ENCODE measurements at places on chromosomes 7 and 10. TPM values are rescaled to one million over a fixed set of nuclear protein-coding genes. Genes with fewer than 3 reads are reported as not detected.

- DNase-seq = no peak
Observed at GRCh38 chr7:29042824-29043231, 84.7 kb upstream of the TRIL start.

GRCh38 chr7:150511048-150511447, 3.6 kb upstream of the GIMAP7 start:
- no peak for DNase-seq

GRCh38 chr7:136869991-136870865, 1.8 kb downstream of the CHRM2 start:
- no peak for DNase-seq

DNA sequence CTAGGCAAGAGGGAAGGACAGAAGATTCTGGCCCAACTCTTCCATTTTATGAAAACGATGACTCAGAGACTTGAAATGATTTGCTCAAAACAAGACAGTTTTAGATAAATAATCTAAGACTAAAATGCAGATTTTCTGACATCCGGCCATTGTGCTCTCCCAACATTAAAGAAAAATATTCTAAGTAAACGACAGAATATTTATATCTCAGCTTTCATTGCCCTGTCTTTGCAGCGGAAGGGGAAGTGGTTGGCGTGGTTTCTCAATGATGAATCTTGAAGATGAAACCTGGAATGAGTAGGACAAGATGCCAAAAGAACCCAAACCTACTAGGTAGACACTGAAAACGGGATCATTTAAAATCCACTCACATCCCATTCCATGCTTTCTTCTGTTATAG, 28.9 kb upstream of the NPY start:
- no peak for DNase-seq

- no peak for DNase-seq
Observed at GRCh38 chr7:130879191-130879590, 145.2 kb upstream of the KLF14 start.

- DNase-seq = no peak
Observed at GRCh38 chr10:124977648-124978375, 35.9 kb downstream of the ZRANB1 start.

DNA sequence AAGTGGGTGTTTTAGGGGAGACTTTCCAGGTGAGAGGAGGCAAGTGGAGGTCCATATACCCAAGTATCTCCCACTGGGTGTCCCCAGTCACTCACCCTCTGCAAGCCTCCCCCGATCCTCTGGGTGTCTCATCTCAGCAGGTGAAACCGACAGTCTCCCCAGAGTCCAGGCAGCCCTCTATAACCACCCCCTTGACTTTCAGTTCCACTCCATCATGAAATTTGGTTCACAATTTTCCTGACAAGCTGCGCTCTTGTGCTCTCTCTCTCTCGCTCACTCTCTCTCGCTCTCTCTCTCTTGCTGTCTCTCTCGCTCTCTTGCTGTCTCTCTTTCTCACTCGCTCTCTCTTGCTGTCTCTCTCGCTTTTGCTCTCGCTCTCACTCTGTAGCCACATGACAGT, 8.1 kb upstream of the RABGEF1 start:
- DNase-seq = no peak

GRCh38 chr7:30154111-30154587, 19.4 kb downstream of the MTURN start:
- DNase-seq = no peak

DNA sequence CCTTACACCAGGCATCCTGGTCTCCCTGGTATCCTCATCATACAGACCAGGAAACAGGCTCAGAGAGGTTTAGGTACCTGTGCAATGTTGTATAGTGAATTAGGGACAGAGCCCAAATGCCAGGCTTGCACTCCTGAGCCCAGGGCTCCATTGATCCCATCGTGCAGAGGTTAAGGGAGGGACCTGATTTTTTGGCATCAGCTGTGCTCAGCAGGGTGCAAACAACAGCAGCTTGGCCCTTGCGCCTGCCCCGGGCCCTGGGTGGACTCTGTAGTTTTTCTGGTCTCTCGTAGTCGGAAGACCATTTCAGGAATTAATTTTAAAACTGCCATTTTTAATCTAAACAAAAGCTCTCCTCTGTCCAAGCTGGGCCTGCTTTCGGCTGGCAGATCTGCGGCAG, 79.2 kb downstream of the COL26A1 start:
- DNase-seq = no peak

GRCh38 chr7:124155432-124156022, 122.7 kb upstream of the TMEM229A start:
- DNase-seq = no peak

DNA sequence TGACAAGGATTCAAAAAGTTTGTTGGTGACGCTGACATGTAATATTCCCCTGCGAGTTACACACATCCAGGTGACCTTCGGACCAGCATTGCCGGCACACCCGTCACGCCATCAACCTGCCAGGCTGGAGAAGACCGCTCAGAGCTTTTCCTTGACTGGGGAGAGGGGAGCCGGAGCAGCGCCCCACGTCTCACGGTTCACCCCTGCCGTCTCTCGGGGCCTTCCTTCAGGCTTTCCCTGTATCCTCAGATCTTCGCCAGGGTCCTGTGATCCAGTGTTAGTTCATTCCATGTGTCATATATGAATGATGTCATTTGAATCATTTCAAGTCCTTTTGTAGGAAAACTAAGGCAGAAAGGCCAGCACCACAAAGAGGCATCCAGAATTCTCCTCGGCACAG, 127.8 kb downstream of the MGMT start:
- DNase-seq = no peak

GRCh38 chr10:111206521-111206920, 129.7 kb downstream of the ADRA2A start:
- DNase-seq = no peak

GRCh38 chr7:151628846-151629604, 109.3 kb upstream of the RHEB start:
- DNase-seq = no peak

- no peak for DNase-seq
Observed at GRCh38 chr7:99699946-99700345, 20.1 kb upstream of the CYP3A5 start.

DNA sequence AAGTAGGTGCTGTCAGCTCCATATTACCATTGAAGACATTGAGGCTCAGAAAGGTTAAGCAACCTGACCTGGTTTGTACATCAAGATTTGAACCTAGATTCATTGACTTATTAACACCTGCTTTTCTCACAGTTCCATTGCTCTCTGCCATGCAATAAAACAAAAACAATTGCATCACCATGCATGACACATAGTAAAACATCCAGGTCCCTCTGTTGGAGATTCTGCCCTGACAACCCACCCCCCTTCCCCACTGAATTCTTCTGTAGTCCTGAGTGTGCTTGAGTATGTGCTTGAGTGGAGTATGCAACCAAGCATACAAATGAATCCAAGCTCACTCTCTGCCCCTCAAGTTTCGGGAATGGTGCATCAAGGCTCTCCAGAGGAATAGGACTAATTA, 6.0 kb upstream of the LMBR1 start:
- no peak for DNase-seq

DNA sequence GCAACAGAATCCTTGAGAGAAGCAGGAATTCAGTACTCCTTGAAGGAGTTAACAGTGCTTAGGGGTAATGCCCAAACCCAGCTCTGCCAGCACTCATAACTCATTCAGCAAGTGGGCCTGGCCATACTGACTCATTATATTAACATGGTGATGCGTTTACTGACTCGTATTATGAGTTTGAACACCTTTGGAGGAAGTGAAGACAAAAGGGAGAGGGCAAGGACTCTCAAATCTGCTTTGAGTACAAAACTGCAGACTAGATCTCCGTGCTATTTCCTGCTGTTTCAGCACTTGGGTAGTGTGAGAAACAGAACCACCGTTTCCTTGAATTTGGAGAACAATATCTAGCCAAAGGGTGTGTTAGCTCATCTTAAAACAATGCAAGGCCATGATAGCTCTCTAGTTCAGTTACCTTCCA, 30.8 kb downstream of the SLC16A9 start:
- DNase-seq = no peak

DNA sequence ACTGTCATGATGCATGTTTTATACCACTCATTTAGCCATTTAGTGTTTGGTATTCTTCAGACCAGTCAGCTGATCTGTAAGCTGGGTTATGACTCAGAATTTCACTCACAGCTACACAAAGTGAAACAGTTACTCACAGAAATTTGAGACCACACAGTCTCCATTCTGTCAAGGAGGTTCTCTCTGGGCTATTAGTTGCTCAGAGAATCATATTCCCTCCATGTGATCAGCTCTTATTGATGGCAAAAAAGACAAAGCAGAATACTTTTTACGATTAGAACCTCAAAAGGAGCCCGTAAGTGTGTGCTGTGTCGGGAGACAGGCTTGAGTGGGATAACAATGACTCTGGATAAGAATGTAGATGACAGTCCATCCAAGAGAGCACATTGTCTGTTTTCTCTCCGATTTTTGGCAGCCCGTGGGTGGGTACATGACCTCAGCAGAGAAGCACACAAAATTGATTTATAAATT, 277.6 kb upstream of the SORCS1 start:
- no peak for DNase-seq

DNA sequence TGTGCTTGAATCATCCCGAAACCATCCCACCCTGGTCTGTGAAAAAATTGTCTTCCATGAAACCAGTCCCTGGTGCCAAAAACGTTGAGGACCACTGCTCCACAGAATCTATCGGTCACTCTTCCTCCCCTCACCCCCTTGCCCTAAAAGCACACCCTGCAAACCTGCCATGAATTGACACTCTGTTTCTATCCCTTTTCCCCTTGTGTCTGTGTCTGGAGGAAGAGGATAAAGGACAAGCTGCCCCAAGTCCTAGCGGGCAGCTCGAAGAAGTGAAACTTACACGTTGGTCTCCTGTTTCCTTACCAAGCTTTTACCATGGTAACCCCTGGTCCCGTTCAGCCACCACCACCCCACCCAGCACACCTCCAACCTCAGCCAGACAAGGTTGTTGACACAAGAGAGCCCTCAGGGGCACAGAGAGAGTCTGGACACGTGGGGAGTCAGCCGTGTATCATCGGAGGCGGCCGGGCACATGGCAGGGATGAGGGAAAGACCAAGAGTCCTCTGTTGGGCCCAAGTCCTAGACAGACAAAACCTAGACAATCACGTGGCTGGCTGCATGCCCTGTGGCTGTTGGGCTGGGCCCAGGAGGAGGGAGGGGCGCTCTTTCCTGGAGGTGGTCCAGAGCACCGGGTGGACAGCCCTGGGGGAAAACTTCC, 784 bp upstream of the SERPINE1 start:
- DNase-seq = no peak

GRCh38 chr10:103828587-103829197, 26.7 kb downstream of the SH3PXD2A start:
- no peak for DNase-seq

- DNase-seq = no peak
Observed at GRCh38 chr7:896346-897075, 20.2 kb downstream of the GET4 start.

DNA sequence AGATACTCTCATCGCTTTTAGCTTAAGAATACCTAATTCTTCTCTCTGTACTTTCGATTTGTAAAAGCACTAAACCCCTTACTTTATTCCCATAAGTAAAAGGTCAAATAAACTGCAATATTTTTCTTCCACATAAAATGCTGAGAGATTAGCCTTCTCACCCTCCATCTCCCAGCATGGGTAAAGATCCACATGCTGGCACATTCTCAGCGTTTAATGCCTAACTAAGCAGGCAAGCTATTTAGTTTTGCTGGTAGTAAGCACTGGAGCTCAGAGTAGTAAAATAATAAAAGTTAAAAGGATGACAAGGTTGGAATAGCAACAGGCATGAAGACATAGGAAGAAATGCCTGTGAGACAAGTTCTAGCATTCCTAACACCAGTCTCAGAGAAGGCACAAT, 65.9 kb upstream of the NEBL start:
- no peak for DNase-seq

DNA sequence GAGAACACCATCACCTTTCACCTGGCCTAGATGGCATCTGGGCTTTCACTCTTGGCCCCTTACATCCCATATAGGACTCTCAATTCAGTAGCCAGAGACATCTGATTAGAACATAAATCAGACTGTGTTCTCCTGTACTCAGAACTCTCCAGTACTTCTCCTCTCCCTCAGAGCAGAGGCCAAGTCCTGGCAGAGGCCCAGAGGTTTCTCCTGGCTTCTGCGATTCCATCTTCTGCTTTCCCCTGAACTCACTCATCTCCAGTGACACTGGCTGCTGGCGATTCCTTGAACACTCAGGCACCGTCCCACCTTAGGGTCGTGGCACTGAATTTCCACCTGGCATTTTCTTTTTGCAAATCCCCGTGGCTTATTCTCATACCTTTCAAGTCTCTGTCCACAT, 4.9 kb upstream of the NEUROD6 start:
- DNase-seq = no peak

DNA sequence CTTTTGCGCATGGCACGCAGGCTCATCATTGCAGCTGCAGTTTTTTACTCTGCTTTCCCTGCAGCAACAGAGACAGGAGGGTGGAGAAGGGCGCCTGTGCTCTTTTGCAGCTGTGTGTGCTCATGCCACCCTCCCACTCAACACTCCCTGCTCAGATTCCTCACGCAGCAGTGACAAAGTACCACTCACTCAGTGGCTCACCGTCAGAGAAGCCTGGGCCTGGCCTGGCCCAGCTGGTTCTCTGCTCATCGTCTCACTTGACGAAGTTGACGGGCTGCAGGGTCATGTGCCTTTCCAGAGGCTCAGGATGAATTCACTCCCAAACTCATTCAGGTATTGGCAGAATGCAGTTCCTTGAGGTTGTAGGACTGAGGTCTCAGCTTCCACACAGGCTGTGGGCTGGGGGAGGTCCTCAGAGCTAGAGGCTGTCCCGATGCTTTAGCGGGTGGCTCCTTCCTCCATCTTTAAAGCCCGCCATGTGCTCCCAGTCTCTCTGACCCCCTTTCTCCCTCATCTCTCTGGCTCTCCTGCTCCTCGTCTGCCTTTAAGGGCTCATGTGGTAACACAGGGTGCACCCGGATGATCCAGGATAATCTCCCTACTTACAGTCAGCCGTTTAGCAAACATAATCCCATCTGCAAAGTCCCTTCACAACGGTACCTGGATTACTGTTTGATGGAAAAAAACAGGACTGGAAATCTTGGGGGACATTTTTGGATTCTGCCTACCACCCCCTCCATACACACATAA, 25.8 kb downstream of the PTPRE start:
- no peak for DNase-seq

- DNase-seq = no peak
Observed at GRCh38 chr7:4209966-4210365, 472.1 kb upstream of the FOXK1 start.

The RHOBTB1 gene
- 0.30 TPM for total RNA-seq

The RET gene
- total RNA-seq = 0.21 TPM

The FAM24A gene
- not detected for total RNA-seq

The FXYD4 gene
- not detected for total RNA-seq

The CCDC172 gene
- total RNA-seq = not detected

The NPFFR1 gene
- total RNA-seq = not detected

The ERVW-1 gene
- total RNA-seq = not detected

The CAMK1D gene
- 6.1 TPM for total RNA-seq

The TMEM196 gene
- not detected for total RNA-seq

The SUN3 gene
- not detected for total RNA-seq

The PPP1R3C gene
- total RNA-seq = 0.21 TPM

The LIPN gene
- not detected for total RNA-seq

The TMEM178B gene
- 0.30 TPM for total RNA-seq

The NOS3 gene
- 9.8 TPM for total RNA-seq

The C10orf67 gene
- not detected for total RNA-seq
